Glutamatergic neuron (in vitro differentiated cells): ENCODE measurements at places on chromosomes 2 and 18. TPM values are rescaled to one million over a fixed set of nuclear protein-coding genes. Genes with fewer than 3 reads are reported as not detected.

GRCh38 chr2:122136056-122136455 lies 380.6 kb downstream of the TSN start:
- H3K27me3 ChIP-seq: peaks cover 2% of the 10 kb centered on the region
- H3K36me3 ChIP-seq: peaks cover 10% of the 10 kb centered on the region
- H3K27ac ChIP-seq: no peak overlapping the region
- no peak for DNase-seq

Gene TLX2
- 21.2 TPM for total RNA-seq

Gene UGT1A5
- total RNA-seq: not detected

- H3K27me3 ChIP-seq: peaks cover under 1% of the 10 kb centered on the region
- no peak overlapping the region for H3K27ac ChIP-seq
- no peaks in the 10 kb centered on the region for H3K36me3 ChIP-seq
- H3K4me3 ChIP-seq: no peak overlapping the region
- no peak for DNase-seq
Measured at GRCh38 chr2:127381762-127382161, 6.0 kb downstream of the MAP3K2 start.

DNA sequence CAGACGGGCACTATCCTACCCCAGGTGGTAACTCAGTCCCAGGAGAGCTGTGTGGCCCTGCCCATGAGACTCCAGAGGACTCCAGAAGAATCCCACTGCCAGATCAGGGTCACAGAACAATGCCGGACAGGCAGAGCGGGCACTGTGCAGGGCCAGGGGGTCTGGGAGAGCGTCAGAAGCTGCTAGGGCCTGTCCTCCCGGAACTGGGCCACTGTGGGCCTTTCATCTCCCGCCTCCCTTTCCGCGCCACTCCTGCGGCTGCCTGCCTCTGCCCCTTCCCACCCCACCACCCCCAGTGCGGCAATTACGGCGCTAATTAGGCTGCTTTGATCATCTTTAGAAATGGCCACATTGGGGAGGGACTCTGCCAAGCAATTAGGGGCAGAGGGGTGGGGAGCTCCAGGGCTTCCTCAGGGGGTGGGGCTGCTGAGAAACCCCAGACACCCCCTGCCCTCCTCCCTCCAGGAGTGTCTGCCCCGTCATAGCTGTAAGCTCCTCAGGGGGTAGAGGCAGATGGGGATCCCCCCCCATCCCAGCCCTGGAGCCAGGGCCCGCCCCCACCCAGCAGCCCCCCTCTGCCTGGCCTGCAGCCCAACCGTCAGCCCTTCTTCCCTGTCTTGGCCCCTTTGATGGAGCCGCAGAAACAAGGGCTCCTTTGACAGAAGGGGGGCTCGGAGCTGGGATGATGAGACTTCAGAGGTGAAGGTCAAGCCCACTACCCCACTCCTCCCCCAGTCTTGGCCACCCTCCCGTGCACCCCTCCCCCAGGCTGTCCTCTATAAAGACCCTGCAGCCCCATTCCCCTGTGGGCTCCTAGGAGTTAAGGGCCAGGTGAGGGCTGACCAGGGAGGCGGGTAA lies at the start of gene PRSS56:
TSS of gene PRSS56 (plus strand) at position 808 of the 858 bp plus-strand sequence. CDS start 211 bp downstream, outside the sequence.
- H3K4me1 ChIP-seq: peaks cover 2% of the 10 kb centered on the region
- H3K27ac ChIP-seq: no peak within 1 kb of the TSS
- H3K36me3 ChIP-seq: no peaks in the 10 kb centered on the region
- H3K4me3 ChIP-seq: no peak within 1 kb of the TSS

Gene HRH4
- total RNA-seq: not detected

Gene MAP2
- 177 TPM for total RNA-seq

GRCh38 chr18:22377769-22378168 lies 39.9 kb downstream of the CTAGE1 start:
- no peak overlapping the region for H3K4me3 ChIP-seq
- H3K36me3 ChIP-seq: no peaks in the 10 kb centered on the region
- no peaks in the 10 kb centered on the region for H3K27me3 ChIP-seq
- DNase-seq: no peak

- no peaks in the 10 kb centered on the region for H3K4me1 ChIP-seq
- no peak for DNase-seq
- peaks cover 36% of the 10 kb centered on the region for H3K36me3 ChIP-seq
- peak overlapping the region; percentile 87 for H3K27ac ChIP-seq
- H3K27me3 ChIP-seq: peaks cover 16% of the 10 kb centered on the region
Measured at GRCh38 chr18:79720359-79720733, 40.7 kb downstream of the CTDP1 start.

- no peaks in the 10 kb centered on the region for H3K27me3 ChIP-seq
- H3K36me3 ChIP-seq: no peaks in the 10 kb centered on the region
- H3K4me1 ChIP-seq: peaks cover 17% of the 10 kb centered on the region
Measured at GRCh38 chr2:66853585-66853984, 418.7 kb downstream of the MEIS1 start.

Gene AMER3
- total RNA-seq: 20.6 TPM

Gene KIF1A
- total RNA-seq: 439 TPM

DNA sequence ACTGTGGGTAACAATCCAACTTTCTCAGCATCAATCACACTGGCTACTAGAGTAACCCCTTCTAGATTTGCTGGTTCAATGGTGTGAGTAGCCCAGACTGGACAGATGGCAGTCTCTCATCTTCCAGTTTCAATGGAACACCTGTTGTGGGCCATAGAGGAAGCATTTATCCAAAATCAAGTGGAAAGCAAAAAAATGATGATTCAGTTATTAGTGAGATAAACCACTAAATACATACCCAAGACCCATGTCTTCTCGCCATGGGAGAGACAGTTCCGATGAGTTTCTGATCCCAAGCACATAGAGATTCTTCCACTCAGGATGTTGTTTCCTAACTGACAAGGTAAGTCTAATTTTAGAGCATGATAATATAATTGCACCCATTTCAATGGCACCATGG lies 194.0 kb downstream of the IRS1 start:
- no peaks in the 10 kb centered on the region for H3K27me3 ChIP-seq
- H3K4me1 ChIP-seq: peaks cover 4% of the 10 kb centered on the region
- DNase-seq: no peak

Gene RESP18
- not detected for total RNA-seq

DNA sequence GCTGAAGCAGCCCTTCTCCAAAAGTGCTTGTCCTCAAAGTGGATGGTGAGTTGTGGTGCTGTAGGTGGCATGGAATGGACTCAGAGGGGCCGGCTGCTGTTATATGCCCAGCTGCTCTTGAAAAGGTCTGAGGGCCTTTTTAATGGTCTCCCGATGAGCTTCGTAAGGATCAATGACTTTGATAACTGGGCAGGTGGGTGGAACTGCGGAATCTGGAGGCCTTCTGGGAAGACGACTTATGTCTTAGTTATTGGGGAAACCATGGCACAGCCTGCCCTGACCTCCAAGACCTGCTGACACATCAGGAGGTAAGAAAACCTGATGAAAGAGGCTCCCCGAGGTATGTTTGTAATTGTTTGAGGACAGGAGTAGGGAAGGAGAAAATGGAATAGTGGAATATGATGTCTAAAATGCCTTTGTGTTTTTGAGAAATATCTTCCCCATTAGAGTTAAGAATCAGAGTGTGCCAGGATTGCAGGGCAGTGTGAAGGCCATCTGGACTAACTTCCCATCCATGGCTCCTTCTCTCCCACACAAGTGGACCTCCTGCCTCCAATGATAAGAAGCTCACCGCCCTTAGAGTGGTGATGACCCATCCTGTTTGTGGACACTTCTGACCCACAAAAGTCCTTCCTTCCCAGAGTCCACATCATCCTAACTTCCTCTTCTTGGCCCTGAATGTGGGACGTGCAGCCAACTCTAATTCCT lies 236.1 kb downstream of the FHOD3 start:
- H3K4me3 ChIP-seq: no peak overlapping the region
- peaks cover 38% of the 10 kb centered on the region for H3K4me1 ChIP-seq
- no peak overlapping the region for H3K27ac ChIP-seq

Gene SAP130
- 28.5 TPM for total RNA-seq

DNA sequence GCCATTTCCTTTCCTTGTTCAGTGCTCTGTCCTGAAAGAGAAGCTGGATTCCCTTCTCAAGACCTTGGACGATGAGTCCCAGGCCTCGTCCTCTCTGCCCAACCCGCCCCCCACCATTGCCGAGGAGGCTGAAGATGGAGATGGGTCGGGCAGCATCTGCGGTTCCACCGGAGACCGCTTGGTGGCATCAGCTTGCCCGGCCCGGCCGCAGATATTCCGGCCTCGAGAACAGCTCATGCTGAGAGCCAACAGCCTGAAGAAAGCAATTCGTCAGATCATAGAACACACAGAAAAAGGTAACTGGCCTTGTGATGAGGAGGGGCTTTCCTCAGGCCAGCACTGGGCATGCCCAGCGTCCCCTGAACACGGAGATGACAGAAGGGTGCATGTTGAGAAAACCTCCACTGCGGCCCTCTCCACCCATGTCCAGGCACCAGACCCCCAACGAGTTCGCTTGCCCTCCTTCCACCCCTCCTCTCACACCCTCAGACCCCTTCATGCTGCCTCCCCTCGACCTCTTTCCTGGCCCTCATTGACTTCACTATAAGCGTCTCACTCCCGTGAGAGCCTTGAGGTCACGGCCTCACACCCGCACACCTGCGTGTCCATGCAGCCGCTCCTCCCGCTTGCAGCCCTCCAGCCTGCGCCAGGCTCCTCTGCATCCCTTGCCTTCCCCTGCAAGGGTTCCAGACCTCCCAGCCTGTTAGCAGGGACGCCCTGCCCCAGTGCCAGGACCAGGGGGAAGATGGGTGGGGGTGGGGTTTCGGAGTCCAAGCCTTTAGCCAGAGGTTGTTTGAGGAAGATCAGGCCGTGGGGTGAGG lies 95.0 kb downstream of the DGKD start:
- peak overlapping the region; percentile 42 for H3K4me3 ChIP-seq
- DNase-seq: peak; percentile 81
- H3K27ac ChIP-seq: peak overlapping the region; percentile 38
- H3K27me3 ChIP-seq: peaks cover 15% of the 10 kb centered on the region

Gene LRRC30
- not detected for total RNA-seq

DNA sequence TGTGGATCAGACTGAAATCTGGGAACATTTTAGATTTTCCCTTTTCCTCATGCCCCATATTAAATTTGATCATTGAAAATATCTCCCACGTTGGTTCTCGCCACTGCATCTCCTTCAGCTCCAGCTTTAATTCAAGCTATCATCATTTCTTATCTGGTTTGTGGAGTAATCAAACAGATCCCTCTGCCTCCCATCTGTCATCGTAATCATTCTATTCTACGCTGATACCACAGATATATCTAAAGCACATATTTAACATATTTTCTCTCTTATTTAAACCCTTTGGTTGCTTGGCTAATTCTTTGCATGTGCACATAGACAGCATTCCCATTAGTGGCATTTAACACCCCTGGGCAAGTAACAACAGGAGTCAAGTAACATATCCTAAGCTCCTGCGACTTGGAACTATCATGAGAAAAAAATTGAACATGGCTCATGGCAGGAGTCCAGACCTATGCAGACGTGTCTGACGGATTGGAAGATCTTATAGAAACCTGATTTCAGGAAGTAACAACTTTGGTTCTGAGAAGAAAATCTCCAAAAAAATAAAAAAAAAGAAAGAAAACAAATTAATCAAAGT lies 158.8 kb upstream of the KYNU start:
- H3K27me3 ChIP-seq: peaks cover 1% of the 10 kb centered on the region
- H3K4me1 ChIP-seq: no peaks in the 10 kb centered on the region
- DNase-seq: no peak

Gene CENPA
- total RNA-seq: 4.7 TPM

DNA sequence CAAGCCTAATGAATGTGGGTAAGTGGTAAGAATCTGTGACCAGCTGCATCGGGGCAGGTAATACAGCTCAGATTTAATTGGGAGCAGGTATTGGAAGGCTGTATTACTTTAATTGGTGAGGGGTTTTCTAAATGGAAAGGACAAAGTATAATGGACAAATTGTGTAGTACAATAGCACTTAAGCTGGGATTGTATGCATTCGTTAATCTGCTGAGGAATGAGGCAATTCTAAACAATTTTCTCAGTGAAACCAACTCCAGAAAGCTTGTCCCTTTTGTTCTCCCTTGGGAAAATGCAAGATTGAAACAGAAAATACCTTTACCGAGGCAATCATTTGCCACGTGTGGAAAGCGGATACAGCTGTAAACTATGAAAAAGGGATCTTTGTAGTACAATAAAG lies 801.6 kb upstream of the POU3F3 start:
- H3K27me3 ChIP-seq: peaks cover 1% of the 10 kb centered on the region
- no peaks in the 10 kb centered on the region for H3K36me3 ChIP-seq
- no peak for DNase-seq
- no peak overlapping the region for H3K27ac ChIP-seq
- peaks cover 3% of the 10 kb centered on the region for H3K4me1 ChIP-seq
- no peak overlapping the region for H3K4me3 ChIP-seq

DNA sequence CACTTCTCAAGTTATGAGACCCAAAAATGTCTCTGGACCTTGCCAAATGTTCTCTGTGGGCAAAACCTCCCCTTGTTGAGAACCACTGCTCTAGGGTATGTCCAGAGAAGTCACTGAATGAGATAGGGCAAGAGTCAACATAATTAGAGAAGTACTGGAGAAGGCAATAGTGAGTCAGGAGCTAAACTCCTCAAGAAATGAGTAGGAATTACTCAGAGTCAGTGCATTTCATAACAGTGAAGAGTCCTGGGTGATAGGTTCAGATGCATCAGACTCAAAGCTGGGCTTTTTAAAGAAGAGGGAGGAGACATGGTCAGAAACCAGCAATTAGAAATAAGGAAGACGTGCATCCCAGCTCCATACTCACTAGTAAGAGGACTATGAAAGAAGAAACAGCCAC lies 38.6 kb upstream of the IHH start:
- H3K27ac ChIP-seq: no peak overlapping the region
- no peak for DNase-seq
- H3K36me3 ChIP-seq: no peaks in the 10 kb centered on the region
- H3K27me3 ChIP-seq: no peaks in the 10 kb centered on the region
- no peaks in the 10 kb centered on the region for H3K4me1 ChIP-seq

Gene PHOSPHO2
- total RNA-seq: 9.6 TPM

GRCh38 chr2:238965371-238966071 lies 117.6 kb downstream of the TWIST2 start:
- H3K4me3 ChIP-seq: no peak overlapping the region
- peaks cover 9% of the 10 kb centered on the region for H3K36me3 ChIP-seq
- H3K27ac ChIP-seq: no peak overlapping the region
- no peaks in the 10 kb centered on the region for H3K4me1 ChIP-seq

DNA sequence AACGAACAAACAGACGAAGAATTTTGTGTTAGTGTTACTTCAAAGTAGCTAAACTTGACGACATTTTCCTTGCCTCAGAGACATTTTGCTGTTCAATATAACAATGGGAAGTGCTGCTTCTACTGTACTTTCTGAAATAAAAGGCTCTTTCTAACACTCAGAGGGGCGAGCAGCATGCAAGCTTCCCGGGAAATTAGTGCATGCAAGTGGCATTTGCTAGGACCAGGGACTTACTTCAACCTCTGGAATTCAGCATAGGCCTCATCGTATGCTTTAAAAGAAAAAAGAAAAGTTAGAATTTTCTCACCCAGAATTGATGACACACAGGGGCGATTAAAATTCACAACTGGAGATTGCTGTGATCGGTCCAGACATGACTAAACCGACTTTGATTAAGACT lies 62.5 kb upstream of the LPIN2 start:
- no peak overlapping the region for H3K4me3 ChIP-seq
- DNase-seq: no peak
- no peak overlapping the region for H3K27ac ChIP-seq
- H3K36me3 ChIP-seq: no peaks in the 10 kb centered on the region

Gene RBFA
- 94.6 TPM for total RNA-seq
